ENCODE measurements at places on chromosomes 12 and 14.
A peak's percentile ranks its signal among the peaks of the same experiment; 100 is the strongest.

- no peak for DNase-seq
Observed at GRCh38 chr12:101799774-101800173, 31.0 kb downstream of the GNPTAB start.

GRCh38 chr12:39628836-39629235 is 9.2 kb upstream of the ABCD2 start:
- DNase-seq: no peak

DNA sequence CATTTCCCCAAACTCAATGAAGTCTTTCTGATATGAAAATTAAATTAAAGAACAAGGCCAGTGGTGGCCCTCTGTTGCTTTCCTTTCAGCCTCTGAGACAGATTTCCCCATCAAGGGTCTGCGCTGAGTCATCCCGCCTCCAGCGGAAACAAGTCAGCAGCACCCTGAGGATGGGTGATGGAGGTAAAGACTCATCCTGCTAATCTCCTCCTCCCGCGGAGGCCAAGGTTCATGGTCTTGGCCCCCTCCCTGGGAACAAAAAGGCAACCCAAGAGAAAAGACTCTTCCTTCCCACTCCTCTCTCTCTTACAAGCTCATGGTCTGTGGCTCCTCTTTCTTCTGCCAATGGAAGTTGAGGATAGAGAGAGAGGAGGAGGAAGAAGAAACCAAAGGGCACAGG is 9.0 kb upstream of the NUMB start:
- no peak for DNase-seq

- DNase-seq: no peak
Observed at GRCh38 chr14:44279357-44279756, 227.7 kb downstream of the FSCB start.

DNA sequence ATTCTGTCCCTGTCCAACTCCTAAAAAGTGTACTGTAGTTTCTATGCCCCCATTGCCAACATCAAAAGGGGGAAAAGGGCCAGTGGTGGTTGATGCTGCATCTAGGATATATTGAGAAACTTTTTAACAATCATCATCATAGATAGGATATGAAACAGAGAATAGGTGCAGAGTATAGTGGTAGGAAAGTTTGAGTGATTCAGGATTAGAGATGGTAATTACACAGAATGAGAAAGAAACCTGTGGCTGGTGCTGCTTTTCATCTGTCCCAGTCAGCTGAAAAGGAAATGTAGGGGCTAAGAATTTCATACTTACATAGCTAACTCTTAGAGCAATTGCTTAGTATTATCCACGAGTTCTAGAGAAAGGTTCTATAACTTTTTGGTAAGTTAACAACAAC is 67.6 kb downstream of the GTF2A1 start:
- DNase-seq: no peak

- DNase-seq: peak; percentile 54
Observed at GRCh38 chr14:101230161-101230850, 326.8 kb upstream of the RTL1 start.

DNA sequence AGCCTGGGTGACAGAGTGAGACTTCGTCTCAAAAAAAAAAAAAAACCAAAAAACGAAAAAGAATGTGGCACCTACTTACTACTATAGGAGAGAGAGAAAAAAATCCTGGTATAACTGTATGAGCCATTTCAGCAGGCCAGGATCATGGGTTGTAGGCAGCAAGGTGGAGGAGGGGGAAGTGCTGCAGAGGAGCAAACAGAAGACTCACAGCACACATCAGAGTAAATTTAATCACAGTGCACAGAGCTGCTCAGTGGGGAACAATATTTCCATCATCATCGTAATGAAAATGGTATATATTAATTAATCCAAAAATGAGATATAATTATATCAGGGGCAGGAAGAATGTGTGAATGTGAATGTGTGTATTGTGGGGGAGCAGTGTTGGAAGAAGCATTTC is 175.8 kb downstream of the SLC2A13 start:
- no peak for DNase-seq

DNA sequence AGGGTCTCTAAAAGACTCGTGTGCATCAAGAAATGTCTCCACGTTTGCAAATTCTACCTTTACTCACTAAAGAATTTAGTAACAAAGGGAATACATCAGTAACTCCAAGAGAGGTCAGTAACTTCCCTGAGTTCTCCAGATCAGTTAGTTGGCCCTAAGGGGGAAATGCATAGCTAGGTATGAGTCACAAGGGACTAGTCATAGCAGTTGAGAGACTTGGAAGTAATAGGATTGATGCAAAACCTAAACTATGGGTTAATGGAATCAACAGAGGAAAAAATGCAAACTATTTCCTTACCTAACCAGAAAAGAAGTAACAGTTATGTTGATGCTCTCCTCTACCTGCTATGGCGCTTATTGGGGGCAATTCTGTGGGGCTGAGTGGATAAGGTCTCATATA is 148.8 kb upstream of the GARIN6 start:
- DNase-seq: no peak

GRCh38 chr14:75928690-75929181 is 53.1 kb downstream of the TGFB3 start:
- no peak for DNase-seq

DNA sequence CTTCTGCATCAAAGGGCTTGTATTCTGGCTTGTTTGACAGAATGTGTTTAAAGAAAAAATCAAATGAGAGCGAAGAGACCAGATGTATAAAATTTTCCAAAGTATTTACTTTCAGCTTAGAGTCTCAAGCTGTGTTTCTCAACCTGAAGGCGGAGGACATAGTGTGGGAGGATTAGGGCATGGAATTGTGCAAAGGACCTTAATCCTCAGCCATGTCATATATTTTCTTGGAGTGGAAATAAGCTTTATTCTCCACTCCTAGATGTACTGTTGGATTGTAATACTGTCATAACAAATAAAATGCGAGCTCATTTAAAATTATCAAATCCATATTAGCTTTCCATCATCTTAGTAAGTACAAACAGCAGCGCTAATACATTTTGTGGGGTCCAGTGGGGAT is 154.0 kb downstream of the PAH start:
- DNase-seq: no peak

- no peak for DNase-seq
Observed at GRCh38 chr12:26434299-26435068, 239.1 kb downstream of the SSPN start.

GRCh38 chr12:39440781-39441180 is 2.1 kb downstream of the KIF21A start:
- no peak for DNase-seq

DNA sequence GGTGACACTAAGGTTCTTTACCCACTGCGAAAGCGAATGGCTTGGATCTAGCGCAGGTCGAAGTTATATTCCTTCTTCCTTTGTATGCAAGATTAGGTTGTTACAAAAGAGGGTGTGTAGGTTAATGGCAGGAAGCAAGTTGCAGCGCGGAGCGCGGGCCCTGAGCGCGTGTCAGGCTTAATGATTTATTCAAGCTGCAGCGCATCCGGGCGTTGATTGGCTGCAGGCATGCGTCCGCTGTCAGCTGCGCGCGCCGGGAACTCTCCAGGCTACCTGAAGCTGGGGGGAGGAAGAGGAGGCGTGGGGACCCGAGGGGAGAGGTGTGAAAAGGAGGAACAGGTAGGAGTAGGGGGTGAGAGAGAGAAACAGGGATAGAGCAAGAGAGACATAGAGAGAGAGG is 7.4 kb downstream of the ASCL1 start:
- DNase-seq: no peak

- DNase-seq: no peak
Observed at GRCh38 chr14:99899578-99900178, 106.5 kb downstream of the EML1 start.

GRCh38 chr12:116336542-116337065 is 59.1 kb upstream of the MED13L start:
- DNase-seq: no peak

- DNase-seq: no peak
Observed at GRCh38 chr12:49847161-49847560, 4.3 kb upstream of the BCDIN3D start.

DNA sequence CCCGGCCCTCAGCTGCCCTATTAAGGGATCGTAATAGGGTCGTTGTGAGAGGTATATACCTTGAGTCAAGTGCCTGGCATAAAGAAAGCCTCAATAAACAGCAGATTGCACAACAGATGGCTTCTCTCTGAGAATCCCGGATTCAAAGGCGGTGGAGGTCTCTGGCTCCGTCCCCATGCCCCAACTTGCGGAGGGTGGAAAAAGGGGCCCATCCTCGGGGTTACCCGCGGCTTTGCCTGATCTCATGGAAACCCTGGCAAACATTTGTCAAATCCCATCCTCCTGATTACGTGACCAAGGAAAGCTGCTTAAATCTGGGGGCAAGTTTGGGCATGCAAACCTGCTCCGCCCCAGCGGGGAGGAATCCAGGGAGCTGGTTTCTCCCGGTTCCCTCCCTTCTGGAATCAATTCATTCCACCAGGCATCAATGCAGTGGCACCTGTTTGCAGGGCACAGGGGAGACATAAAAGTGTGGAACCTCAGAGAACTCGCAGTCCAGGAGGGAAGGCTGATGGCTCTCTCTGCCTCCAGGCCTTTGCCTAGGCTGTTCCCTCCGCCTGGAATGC is 12.3 kb downstream of the TRPV4 start:
- DNase-seq: no peak

DNA sequence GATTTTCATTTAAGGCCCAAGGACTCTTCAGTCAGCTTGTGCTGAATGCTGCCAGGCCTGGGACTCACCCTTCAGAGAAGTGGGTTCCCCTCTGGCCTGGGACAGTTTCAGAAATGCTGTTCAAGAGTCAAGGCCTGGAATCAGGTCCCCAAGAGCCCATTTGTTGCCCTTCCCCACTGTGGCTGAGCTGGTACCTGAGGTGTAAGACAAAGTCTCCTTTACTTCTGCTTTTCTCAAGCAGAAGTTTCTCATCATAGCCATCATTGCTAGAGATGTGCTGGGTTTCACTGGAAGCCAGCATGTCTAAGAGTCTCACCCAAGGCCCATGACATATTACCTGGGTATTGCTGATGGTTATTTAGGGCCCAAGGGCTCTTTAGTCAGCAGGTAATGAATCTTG is 8.9 kb downstream of the FANCM start:
- DNase-seq: no peak

GRCh38 chr12:64889434-64890216 is 65.2 kb downstream of the TBC1D30 start:
- no peak for DNase-seq
